Effector CD4-positive, alpha-beta T cell (primary cell): ENCODE measurements at places on chromosomes 13 and 19.
A peak's percentile ranks its signal among the peaks of the same experiment; 100 is the strongest.

- peak; percentile 92 for DNase-seq
These were observed at the start of gene ZNF132 for GRCh38 chr19:58439576-58440554. Gene ZNF132 (minus strand): TSS chr19:58440153. CDS start chr19:58439821, 332 bp downstream.

DNA sequence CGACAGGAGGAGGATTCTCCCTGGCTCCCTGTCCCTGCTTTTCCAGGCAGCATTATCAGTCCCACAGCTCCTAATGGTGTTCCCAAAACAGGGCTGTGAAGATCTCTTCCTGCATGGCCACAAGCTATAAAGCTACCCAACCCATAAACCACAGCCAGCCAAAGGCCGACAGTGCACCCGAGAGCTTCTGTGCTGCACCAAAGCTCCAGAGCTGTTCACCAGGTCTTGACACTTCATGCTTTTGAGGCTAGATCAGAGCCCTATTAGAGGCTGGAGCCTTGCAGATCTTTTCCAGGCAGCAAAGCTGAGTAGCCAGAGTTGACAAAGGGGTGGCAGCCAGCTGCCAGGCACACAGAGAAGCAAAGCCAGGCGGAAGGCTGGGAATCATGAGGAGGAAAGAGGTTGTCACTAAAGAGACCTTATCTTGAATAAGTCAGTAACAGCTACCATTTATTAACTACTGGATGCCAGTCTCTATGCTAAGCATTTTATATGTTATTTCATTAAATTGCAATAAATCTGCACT is 180.4 kb downstream of the KATNAL1 start:
- no peak for DNase-seq

GRCh38 chr19:3981736-3982681 is 3.3 kb downstream of the EEF2 start:
- DNase-seq = no peak

- DNase-seq = no peak
These were observed 3.5 kb upstream of the ZNF577 start for GRCh38 chr19:51891193-51891747.

- DNase-seq = no peak
These were observed 43.9 kb downstream of the TNFSF13B start for GRCh38 chr13:108313382-108313781.

- DNase-seq = no peak
These were observed 1.0 kb upstream of the KDM4B start for GRCh38 chr19:4967738-4968461.
